ENCODE measurements at places on chromosomes 3 and 15.

DNA sequence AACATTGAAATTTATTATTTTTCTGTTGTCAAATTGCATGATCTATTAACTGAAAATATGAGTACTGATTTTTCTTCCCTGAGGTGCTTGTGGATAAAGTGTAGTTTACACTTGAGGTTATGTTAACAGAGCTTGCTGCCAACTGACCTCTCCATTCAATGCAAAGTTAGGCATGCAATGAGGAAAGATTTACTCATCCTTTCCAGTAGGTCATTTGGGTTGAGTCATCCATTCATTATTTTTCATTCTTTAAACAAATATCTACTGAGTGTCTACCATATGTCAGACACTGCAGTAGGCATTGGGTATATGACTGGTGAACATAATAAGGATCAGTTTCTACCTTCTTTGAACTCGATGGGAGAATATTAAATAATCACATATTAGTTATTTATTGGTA, 604.1 kb downstream of the EDEM1 start:
- DNase-seq: no peak

GRCh38 chr3:162517110-162517509, 1020.5 kb downstream of the OTOL1 start:
- DNase-seq: no peak

- peak; percentile 89 for DNase-seq
These were observed 57.5 kb upstream of the LMCD1 start for GRCh38 chr3:8443829-8444791.

DNA sequence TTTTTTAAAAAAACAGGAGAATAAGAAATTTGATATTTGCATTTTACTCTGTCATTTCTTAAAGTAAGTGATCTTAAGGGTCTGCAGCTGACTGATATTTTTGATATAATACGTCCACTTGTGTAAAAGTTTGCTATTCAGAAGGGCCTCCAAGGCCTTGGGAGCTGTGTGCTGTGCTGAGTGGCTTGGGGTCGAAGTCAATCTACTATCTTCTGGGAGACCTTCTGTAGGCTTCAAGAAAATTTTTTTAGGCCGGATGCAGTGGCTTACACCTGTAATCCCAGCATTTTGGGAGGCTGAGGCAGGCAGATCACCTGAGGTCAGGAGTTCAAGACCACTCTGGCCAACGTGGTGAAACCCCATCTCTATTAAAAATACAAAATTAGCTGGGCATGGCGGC, 26.3 kb downstream of the THSD4 start:
- DNase-seq: no peak

DNA sequence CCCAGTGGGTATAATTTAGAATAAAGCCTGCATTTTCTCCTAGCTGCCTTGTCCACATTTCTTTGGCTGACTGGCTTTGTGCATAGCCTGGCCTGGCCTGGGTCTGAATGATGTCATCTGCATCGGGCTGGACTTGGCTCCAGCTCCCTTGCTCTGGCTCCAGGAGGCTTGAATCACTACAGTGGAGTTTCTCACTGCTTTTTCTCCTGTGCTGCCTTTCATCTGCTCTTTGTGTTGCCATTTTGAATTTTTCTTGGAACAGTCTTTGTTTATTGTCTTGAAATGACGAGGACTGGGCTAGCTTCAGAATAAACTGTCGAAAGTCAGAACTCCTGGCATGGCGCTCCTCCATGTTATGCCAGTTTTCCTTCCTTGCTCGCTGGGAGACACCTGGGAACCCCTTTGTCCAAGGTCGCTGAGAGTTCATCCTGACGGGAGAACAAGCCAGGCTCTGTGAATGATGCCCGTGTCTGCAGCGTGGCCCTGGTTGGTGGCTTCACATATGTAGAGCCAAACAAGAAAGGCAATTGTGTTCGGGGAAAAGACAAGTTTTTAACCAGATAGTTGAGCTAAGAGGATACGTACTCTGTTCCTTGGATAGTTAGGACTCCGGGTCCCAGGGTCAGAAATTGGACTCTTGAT, 258.9 kb downstream of the PDZRN3 start:
- DNase-seq: peak; percentile 92

DNA sequence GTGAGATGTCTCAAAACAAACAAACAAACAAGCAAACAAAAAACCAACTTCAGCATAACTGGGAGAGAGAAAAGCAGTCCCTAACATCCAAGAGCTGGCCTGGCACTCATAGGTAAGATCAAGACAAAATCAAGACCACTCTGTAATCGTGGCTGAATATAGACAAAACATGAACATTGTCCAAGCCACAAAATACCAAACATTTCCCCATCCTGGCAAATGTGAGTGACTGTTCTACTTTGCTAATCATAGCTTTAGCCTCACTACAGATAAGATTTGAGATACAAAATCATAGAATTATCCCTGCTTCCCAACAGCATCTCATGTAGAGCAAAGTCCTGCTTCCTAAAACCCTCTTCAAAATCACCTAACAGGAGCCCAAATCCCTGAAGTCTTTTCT, 116.7 kb upstream of the PRTG start:
- peak; percentile 13 for DNase-seq

DNA sequence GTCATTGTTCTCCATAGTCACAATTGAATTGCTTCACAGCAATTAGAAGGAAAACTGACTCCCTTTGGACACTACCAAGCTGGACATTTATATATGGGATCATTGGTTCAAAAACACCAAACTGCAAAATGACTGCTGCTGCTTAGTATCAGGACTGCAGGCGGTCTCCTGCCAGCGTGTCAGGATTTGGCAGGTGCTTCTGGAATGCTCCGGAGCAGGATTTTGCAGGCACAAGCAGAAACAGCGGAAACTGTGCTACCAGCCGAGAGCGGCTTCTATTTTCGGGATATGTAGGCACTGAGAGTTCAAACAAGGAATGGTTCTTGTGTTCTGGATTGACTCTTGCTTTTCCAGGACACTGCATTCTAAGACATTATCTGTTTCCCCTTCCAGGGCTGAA, 95.5 kb downstream of the SSR3 start:
- DNase-seq: no peak

- DNase-seq: peak; percentile 68
These were observed 44.5 kb downstream of the CTDSPL start for GRCh38 chr3:37905987-37906674.

DNA sequence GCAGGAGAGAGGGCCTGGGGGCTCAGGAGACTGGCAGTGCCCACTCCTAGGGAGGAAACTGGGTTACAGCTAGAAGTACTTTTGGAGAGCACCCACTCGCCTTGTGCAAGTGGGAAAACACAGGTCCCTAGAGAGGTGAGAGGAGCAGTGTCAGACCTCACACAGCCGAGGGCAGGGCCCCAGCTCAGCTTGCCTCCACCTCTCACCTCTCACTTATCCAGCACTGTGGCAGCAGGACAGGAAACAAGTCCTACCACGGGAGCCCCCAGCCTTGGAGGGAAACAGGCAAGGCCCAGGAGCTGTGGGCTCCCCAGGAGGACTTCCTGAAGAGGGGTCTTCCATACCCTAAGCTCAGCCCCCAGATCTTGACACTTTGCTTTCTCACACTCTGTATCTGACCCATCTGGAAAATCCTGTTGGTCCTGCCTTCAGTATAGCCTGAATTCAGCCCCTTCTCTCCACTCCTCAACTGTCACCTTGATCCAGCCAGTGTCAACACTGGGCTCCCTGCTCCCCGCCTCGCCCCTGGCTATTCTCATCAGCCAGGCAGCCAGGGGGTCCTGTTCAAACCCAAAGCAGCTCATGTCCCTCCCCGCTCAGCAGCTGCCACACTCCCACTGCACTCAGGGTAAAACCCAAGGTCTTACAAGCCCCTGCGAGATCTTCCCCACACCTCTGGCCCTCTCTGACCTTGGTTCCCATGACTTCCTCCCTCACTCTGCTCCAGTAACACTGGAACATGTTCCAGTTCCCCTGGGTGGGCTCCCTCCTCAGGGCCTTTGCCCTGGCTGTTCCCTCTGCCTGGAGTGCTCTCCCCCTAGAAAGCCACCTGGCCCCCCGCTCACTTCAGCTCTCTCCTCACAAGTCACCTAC, 870 bp upstream of the TMEM40 start:
- DNase-seq: no peak

DNA sequence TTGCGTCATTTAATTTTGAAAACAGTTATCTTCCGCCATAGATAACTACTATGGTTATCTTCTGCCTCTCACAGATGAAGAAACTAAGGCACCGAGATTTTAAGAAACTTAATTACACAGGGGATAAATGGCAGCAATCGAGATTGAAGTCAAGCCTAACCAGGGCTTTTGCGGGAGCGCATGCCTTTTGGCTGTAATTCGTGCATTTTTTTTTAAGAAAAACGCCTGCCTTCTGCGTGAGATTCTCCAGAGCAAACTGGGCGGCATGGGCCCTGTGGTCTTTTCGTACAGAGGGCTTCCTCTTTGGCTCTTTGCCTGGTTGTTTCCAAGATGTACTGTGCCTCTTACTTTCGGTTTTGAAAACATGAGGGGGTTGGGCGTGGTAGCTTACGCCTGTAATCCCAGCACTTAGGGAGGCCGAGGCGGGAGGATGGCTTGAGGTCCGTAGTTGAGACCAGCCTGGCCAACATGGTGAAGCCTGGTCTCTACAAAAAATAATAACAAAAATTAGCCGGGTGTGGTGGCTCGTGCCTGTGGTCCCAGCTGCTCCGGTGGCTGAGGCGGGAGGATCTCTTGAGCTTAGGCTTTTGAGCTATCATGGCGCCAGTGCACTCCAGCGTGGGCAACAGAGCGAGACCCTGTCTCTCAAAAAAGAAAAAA, 1.2 kb downstream of the B2M start:
- DNase-seq: peak; percentile 62

DNA sequence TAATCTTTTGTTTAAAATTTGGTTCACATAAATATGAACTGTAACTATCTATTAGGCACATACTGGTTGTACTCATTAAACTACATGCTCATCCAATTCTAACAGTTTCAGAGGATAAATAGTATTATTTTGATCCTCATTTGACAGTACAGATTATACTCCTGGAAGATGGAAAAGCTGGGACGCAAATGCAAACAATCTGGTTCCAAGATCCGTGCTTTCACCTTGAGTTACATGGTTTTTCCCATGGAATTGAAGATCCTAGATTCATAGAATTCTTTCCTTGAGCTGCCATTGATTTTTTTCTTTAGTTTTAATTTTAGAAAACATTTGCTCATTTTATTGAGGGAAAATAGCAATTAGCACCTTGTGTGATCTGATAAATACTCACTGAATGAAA, 285.8 kb downstream of the ROBO2 start:
- DNase-seq: no peak

DNA sequence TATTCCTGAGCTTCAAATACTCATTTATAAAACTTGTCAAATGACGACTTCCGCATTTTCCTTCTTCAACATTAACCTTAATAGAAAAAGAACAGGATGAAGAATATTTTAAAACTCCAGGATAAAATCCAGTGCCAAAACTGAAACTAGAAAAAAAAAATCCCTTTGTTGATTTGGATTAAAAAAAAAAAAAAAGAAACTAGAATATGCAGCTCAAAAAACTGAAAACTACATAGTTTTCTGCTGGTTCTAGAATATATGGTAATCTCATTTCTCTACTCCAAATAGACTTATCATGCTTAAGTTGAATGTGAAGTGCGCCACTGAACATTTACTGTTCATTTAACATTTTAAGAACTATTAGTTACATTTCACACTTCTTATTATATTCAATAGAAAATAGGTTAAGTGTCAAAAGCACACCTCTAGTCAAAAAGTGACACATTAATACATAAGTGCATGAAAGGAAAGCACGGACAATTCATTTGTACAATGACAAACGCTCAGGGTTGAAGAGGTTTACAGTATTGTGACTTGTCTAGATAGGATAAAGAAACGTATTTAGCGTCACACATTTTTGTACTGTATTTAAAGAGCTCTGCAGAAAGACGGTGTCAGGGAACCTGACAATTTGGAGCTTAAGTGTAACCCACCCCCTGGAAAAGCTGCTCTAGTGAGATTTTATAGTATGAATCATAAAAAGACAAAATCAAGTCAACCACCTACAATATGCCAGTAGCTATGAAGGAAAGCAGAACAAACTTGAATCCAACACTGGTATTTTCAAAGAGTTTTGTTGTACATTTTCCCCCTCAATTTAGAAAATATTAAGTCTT, 5.8 kb downstream of the TRA2B start:
- DNase-seq: no peak

DNA sequence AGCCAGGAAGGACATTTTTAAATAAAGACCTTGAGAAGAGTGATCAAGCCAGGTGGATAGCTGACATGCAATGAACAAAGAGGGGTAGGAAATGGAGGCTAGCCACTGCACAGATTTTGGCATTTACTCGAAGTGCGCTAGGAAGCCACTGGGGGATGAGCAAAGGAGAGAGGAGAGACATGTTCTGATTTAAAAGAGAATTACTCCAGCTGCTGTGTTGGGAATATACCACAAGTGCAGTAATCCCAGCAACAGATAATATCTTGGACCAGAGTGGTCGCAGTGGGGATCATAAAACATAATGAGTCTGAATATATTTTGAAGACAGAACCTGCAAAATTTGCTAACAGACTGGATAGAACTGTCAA, 19.9 kb downstream of the KPNA4 start:
- DNase-seq: no peak

- DNase-seq: no peak
These were observed 19.7 kb downstream of the ALPK3 start for GRCh38 chr15:84836844-84837243.

GRCh38 chr3:43286115-43286840, at the start of gene SNRK:
SNRK (plus strand) TSS chr3:43286540; CDS start chr3:43303204, 16,664 bp downstream.
- peak; percentile 99 for DNase-seq

DNA sequence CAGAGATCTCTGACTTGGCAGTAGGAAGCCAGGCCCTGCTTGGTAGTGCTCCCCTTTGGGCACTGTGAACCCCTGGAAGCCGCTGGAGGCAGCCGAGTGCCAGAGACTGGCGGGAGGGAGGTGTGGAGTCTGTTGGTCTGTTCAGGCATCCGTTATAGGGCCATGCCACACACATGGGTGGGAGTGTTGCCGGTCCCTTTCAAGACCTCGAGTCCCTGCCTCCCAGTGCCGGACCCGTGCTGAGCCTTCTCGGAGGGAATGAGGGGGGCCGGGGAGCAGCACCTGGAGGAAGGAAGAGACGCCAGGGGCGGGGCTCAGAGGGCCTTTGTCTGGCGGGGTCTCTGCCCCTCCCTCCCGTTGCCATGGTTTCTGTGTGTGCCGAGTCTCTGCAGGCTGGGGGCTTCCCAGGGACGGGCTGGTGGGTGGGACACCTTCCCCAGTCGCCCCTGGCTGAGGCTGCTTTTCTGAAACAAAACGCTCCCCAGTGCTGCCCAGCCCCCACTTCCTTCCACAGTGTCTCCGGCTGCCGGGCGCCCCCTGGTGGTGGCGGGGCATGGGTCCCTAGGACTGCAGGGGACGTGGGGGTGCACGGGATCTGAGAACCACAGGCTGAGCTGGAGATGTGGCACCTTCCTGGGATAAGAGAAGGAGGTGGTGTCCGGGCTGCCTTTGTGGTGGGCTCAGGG, 10.0 kb downstream of the GNAI2 start:
- DNase-seq: peak; percentile 91

DNA sequence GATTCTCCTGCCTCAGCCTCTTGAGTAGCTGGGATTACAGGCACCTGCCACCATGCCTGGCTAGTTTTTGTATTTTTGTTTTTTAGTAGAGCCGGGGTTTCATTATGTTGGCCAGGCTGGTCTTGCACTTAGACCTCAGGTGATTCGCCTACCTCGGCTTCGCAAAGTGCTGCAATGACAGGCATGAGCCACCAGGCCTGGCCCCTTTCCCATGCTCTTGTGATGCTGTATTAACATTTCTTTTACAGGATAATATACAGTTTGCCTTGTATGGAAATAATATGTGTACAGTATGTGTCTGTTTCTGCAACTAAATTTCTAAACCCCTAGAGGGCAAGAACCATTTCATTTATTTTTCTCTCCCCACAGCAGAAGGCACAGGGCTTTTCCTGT, 37.8 kb downstream of the SCG5 start:
- no peak for DNase-seq

GRCh38 chr15:33581032-33581431, 270.3 kb downstream of the RYR3 start:
- DNase-seq: peak; percentile 15
